ENCODE measurements at places on chromosomes 7 and 10.

- DNase-seq = no peak
Observed at GRCh38 chr10:17200001-17200911, 1.2 kb downstream of the TRDMT1 start.

DNA sequence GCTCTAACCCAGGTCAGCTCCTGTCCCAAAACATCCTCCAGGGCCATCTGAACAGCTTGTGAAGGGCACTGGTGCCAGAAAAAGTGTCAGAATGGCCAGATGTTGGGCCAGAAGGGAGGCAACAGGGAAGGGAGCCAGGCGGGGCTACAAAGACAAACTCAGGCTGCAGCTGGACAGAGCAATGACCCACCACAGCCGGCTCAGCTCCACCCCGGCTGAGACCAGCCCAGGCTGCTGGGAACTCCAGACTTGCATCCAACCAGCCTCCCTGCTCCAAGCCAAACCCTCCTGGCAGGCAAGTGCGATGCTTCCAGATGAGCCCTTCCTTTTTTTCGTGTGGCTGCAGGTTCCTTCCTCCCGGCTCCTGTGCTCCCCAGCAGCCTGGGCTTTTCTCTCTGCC, 466.9 kb downstream of the PTPRN2 start:
- no peak for DNase-seq

- no peak for DNase-seq
Observed at GRCh38 chr10:96921655-96922054, 89.6 kb downstream of the LCOR start.

DNA sequence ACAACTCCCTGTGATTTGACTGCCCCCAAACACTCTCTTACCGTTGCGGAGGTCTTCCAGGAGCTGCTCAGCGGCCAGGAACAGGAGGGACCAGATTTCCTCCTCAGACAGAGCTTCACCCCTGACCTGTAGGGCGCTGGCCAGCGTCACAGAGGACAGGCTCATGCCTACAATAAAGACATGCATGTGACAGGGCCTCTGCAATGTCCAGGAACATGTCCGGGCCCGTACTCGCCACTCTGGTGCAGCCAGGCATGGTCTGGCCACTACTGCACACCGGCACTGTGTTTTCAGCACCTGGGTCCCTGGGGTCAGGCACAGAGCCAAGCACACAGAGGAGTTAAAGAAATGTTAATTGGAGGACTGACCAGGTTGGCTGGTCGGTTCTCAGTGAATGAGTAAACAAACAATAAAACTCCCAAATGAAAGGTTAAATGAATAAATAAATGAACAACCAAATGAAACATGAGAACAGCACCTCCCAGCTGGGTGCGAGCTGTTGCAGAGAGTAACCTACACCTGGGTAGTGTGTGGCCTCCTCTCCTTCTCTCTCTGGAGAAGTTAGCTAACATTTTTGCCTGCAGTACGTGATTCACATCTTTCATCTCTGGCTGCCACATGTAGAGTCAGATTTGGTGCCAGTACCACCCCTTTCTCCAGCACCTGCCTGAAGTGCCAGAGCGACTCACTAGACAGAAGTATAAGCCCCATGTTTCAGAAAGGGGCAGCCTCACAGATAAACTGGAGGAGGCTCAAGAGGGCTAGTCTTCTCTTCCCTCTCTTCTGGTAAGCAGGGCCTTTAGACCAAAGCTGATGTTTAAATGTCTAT, 22.8 kb downstream of the FRMPD2 start:
- DNase-seq = peak; percentile 31

DNA sequence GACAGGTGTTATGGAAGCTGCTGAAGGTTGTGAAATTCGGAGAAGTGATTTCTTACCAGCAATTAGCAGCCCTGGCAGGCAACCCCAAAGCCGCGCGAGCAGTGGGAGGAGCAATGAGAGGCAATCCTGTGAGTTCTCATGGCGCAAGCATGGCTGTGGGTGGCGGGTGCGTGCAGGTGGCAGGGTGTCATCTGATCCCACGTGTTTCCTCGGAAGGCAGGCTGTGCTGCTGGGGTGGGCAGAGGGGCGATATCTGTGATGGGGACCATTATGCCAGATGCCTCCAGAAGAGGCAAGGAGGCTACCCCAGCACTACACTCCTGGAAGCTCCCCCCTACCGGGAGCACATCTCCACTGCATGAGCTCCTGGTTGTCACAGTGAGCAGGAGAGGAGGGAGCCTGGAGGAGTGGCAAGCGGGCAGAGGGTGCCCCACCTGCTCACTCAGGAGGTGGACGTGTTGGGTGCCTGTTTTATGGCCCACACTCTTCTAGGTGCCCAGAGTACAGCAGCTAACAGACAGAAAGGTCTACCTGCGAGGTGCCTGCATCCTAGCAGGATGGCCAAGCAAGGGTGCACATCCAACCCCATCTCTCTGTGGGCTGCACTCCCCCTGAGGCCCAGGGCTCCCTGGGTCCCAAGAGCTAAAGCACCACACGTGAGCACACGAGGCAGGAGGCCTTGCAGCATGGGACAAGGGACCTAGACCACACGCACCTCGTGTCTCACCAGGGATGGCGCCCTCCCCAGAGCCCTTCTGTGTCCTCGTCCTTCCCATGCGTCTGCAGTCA, 204.7 kb downstream of the EBF3 start:
- no peak for DNase-seq

GRCh38 chr10:49643241-49644034, 29.6 kb downstream of the CHAT start:
- DNase-seq = no peak

- no peak for DNase-seq
Observed at GRCh38 chr7:41475801-41476459, 227.0 kb downstream of the INHBA start.

DNA sequence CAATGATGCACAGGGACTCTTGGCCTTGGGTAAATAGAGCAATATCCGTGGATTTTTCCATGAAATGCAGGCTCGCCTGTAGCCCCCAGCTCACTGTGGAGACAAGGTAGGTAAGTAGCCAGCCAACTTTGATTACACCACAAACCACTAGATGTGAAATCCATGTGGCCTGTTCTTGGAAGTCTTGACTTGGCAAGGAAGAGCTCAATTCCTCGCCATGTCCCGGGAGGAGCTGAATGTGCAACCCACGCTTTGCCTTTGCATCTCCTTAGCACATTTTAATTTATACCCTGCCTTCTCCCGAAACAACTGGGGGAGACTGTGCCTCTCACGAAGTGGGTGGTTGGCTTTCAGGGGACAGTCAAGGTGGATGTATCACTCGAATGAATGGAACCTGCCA, 347.7 kb upstream of the MKI67 start:
- no peak for DNase-seq

DNA sequence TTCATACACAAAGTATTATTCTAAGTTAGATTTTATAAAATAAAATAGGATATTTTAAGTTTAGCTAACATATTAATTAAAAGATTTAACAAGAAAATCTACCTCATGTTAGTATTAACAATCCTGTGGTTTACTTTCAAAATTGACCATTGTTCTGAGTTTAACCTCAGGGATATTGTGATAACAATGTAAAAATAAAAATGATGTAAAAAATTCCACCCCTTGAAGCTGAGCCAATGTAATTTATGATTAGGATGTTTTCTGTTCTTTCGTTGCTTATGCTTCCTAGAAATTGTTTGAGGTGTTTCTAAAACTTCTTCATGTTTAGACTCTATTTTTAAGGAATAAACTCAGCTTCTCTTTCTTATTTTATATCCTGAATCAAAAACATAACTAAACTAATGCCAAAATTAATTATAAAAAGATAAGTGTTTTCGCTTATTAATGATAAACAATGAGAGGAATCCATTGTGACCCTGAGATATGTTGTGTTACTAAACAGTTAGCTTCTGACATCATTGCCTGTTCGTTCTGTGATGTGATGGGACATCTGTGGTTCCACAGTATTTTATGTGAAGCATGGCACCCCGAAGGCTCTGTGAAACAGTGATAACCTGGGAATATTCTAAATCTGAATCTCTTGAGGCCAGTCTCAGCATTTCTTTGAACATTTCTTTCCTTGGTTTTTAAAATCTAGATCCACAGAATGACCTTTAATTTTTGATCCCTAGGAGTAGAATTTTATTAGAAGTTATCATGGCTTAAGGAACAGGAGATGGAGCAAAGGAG, 340.8 kb downstream of the ARL4A start:
- DNase-seq = no peak

DNA sequence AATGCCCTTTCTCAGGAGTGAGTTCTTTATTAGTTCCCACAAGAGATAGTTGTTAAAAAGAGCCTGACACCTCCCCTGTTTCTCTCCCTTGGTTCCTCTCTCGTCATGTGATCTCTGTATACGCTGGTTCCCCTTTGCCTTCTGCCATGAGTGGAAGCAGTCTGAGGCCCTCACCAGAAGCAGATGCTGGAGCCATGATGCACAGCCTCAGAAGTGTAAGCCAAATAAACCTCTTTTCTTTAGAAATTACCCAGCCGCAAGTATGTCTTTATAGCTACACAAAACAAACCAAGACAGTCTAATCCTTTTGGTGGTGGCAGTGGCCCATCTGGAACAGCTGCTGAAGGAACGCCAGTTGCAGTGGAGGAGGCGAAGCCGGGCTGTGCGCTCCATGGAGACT, 9.3 kb downstream of the DNAJB9 start:
- DNase-seq = no peak

DNA sequence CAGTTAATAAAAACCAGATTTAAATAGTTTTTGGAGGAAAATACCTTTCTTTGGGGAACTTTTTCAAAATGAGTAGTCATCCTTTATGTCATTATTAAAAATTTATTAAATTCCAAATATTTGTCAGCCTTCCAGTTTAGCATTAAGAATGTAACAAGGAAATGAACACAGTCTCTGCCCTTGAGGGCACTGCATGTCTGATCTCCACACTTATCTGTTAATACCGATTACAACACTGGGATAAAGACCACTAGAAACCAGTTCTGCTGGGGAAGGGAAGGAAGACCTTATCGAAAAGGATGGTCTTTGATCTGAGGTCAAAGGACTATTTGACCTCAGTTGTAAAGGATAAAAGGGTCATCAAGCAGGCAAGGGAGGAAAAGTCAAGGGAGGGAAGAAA, 320.0 kb downstream of the DOCK4 start:
- no peak for DNase-seq

DNA sequence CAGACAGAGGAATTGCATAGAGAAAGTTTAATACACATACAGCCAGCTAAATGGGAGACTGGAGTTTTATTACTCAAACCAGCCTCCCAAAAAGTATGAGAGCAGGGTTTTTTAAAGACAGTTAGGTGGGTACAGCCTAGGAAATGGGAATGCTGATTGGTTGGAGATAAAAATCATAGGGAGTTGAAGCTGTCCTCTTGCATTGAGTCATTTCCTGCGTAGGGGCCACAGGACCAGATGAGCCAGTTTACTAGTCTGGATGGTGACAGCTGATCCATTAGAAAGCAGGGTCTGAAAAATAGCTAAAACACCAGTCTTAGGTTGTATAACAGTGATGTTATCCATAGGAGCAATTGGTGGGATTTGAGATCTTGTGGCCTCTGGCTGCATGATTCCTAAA, 76.1 kb upstream of the POM121L12 start:
- DNase-seq = no peak

DNA sequence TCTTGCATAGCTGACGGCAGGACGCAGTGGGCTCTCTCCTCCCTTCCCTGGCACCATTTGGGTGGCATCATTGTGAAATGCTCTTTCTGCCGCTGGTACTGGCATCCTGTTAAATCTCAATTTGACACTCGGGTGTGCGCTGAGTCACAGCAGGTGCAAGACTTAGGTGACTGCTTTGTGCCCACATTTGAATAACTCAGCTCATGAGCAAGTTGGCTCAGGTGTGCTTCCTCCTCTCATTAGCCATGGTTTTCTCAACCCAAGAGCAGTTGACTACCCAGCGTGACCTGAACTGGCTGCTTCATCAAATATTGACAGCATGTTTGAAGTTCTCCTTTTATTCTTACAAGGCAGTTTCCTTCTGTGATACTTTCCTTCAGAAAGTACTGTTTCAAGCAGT, 24.6 kb upstream of the NFE2L3 start:
- peak; percentile 59 for DNase-seq

DNA sequence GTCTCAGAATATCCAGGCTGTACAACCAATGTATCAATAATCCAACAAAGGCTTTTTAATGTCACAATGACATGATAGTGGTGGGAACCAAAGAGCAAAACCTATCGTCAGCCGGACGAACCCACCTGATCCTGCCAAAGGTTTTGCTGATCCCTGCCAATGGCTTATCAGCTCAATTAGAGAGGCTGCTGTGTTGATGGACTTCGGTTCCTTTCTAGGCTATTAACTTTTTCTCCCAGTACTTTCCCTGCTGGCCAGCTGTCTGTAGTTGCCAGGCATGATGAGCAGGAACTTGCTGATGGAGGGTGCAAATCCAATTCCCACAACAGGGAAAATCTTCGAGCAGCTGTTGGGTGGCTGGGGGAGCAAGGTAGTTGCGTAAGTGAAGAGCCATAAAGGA, 2.4 kb downstream of the LMOD2 start:
- no peak for DNase-seq
